ENCODE measurements at places on chromosomes 11 and 22.

- DNase-seq, result no peak
These were observed 68.5 kb upstream of the OPCML start for GRCh38 chr11:133600786-133601185.

- no peak for DNase-seq
These were observed 44.0 kb downstream of the TP53I11 start for GRCh38 chr11:44906649-44907048.

- DNase-seq, result peak; percentile 57
These were observed 15.8 kb downstream of the OR8D1 start for GRCh38 chr11:124297921-124298320.

DNA sequence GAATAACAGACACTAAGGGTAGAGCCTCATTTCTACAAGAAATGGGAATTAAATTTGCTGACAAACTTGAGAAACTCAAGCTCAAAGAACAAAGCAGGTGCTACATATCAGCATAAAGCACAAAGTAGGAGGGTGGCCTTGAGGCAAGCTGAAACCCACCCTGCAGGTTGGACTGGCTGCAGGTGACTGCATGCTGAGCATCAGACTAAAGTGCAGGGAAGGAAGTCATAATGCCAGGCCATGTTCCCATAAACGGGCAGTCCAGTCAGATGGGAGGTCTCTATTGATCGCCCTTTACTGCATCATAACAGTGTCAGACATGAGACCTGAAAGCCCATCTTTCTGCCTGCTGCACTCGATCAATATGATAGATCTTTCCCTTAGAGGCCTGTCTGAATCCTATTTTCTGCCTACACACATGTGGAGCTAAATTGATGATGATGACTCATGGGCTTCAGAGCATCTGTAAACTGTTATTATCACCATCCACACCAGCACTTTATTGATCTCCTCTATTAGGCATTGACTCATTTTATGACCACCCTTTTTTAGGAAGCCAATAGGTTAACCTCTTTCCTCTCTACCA, 224.5 kb upstream of the DDI1 start:
- no peak for DNase-seq

- DNase-seq, result no peak
These were observed 20.6 kb upstream of the AP1B1 start for GRCh38 chr22:29408940-29409339.

DNA sequence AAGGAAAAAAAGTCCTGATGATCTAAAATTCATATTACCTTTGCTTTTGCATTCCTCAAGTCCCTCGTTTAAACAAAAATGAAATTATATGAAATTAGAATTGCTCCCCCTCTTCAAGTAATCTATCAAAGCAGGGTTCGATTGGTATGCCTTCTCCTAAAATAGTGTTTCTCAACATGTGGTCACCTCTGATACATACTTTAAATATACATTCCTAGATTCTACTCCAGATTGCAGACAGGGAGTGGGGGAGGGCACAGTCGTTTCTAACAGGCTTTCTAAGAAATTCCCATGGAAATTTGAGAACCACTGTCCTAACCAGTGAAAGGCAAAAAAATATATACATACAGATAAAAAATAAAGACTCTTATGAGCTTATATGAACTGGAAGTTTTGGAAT, 22.6 kb upstream of the IRAG1 start:
- DNase-seq, result no peak

DNA sequence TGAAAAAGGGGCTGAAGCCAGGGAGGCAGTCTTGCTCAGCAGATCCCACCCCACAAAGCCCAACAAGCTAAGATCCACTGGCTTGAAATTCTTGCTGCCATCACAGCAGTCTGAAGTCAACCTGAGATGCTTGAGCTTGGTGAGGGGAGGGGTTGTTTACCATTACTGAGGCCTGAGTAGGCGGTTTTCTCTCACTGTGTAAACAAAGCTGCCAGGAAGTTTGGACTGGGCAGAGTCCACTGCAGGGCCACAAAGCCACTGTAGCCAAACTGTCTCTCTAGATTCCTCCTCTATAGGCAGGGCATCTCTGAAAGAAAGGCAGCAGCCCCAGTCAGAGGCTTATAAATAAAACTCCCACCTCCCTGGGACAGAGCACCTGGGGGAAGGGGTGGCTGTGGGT, 746.1 kb upstream of the LRRC4C start:
- DNase-seq, result no peak

DNA sequence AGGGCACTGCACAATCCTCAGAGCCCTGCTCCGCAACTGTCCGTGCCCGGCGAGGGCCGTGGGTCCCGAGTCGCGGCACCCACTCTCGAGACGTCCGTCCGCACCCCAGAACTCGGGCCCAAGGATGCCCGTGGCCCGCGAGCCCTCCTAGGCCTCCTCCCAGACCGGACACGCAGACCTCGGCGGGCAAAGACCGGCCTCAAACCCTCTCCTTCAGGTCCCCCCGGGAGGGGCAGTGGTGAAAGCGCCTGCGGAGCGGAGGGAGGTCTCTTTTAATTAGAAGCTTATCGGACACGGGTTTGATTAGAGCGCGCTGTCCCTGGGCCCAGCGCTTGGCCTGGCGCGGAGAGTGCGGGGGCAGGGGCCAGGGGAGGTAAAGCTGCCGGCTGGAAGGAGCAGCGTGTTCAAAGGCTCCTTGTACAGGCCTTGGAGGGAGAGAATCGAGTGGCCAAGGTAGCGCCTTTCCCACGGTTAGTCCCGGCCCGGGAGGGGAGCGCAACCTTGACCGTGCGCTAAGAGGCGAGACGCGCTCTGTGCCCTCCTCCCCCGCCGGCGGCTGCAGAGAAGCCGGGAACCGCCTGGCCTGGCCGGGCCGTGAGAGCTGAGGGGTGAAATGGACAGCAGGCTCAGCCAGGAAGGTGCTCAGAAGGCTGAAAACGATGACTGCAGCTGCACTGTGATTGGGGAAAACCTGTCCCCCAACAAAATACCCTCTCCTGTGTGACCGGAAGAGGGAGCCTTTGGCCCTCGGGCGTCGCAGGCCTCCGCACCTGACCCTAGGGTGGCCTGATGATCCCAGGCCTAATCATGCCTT, 4.6 kb downstream of the WT1 start:
- no peak for DNase-seq

DNA sequence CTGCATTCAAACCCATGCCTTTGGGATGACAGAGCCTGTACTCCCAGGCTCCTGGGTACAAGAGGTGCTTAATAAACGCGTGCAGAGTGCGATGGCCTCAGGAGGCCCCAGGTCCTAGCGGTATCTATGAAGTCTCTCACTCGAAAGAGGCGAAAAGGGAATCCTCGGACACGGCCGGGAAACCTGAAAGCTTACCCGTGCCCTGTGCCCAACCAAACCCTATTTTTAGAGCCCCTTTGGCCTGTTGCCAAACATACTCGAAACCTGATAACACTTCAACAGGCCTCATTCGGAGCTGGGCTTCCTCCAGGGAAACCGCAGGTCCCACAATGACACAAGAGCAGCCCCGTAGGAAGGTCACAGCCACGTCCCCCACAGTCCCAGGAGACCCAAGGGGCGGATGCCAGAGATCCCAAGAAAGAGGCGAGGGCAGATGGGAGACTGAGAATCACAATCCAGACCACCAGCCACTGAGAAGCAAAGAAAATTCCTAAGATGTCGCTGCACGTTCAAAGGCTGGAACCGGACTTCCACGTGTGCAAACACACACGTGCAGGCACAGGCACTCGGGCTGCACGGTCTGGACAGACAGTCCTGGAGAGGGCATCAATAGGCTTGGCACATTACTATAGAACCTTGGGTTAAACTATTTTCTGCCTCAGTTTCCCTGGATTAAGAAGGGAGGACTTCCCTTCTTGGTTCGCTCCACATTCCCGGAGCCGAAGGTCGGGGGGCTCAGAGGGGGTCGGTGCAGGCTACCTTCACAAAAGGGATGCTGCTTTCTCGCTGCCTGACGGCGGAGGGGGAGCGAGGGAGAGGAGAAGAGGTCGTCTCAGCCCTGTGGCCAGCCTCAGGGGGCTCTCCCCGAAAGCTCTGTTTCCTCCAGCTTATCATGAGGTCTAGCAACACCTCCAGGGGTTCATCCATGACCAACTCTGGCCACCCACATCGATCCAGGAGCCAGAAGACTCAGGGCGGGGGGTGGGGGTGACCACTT, 8.2 kb downstream of the PDGFB start:
- peak; percentile 40 for DNase-seq

DNA sequence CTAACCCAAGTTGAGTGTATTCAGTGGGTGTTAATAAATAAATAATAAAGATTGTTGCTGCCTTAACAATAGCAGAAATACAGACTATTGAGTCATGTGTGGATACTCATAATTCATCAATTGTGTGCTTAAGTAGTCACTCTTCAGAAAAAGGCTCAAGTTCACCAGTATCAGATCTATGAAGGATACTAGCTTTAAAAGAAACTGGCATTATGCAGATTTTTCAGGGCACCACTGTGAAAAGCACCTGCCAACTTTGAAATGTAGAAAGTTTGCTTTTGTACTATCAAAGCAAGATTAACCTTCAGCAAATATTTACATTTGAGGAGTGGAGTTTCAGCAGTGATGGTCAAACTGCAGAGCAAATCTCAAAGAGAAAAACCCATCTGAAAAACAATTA, 20.1 kb upstream of the SYTL2 start:
- DNase-seq, result no peak

- no peak for DNase-seq
These were observed 32.0 kb downstream of the DGCR2 start for GRCh38 chr22:19090183-19090582.

DNA sequence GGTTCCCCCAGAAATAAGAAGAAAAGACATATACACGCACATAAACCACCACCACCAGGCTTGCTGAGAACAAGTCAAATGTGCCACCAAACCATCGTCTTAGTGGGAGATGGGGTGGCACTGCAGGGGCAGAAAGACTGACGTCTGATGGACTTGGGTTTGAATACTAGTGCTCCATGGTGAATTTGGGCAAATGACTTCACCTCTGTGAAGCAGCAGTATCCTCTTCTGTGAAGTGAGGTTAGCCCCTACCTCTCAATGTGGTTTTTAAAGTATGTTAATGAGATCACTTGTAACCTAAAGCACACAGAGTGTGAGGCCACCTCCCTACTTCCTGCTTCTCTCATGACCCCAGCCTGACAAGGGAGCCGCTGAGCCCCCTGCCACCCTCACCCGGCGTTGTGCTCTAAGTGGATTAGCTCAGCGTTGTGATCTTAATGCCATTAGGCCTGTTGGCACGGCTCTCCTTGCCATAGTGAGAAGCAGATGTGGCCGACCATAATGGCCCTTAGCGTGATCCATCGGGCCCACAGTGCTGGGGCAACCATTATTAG, 14.4 kb downstream of the ZBTB16 start:
- no peak for DNase-seq

DNA sequence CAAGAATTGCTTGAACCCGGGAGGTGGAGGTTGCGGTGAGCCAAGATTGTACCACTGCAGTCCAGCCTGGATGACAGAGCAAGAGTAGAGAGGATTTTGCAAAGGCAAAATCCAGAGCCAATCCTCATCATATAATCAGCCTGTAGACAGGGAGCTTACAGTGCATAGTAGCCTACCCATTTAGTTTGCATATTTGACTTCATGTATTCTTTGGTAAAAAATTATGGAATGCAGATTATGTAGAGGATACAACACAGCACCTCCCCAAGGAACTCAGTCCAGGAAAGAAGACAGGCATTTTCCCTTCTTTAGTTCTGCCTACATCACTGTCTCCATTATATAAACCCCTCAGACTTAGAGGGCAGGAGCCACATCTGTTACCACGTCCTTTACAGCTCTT, 39.7 kb upstream of the YWHAH start:
- no peak for DNase-seq

GRCh38 chr11:13348305-13348704, 70.7 kb downstream of the BMAL1 start:
- DNase-seq, result no peak
